ENCODE measurements at places on chromosomes 3 and 15.

DNA sequence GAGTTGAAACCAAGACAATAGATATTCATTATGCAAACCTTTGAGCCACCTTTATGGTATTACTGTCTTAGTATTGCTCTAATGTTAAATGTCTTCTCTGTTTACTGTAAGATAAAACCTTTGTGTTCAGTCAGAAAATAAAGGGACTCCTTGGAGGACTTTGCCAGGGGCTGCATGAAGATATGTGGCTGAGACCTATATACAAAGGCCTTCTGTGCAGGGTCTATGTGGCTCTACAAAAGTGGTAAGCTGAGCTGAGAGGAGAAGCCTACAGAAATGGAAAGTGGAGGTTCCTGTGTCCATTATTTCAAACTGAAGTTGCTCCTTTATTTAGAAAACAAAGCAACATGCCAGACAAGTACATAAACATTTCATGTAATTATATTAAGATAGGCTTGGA lies 131.5 kb downstream of the FNDC3B start:
- no peak for DNase-seq

DNA sequence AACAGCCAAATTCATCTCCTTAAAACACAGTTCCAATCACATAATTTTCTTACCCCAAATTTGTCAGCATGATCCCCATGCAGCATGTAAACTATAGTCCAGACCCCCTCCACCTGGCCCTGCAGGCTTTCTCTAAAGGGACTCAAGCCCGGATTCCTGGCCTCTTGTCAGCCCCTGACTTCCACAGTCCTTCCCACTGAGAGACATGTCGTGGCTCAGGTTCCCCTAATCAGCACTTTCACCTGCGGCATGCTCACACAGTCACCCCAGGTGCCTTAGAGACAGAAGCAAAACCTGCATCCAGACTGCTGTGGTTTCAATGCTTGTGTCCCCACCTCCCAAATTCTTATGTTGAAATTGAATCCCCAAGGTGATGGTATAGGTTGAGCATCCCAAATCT lies 372.7 kb upstream of the ATP10A start:
- no peak for DNase-seq

GRCh38 chr3:118980832-118981231 lies 53.8 kb downstream of the IGSF11 start:
- no peak for DNase-seq

DNA sequence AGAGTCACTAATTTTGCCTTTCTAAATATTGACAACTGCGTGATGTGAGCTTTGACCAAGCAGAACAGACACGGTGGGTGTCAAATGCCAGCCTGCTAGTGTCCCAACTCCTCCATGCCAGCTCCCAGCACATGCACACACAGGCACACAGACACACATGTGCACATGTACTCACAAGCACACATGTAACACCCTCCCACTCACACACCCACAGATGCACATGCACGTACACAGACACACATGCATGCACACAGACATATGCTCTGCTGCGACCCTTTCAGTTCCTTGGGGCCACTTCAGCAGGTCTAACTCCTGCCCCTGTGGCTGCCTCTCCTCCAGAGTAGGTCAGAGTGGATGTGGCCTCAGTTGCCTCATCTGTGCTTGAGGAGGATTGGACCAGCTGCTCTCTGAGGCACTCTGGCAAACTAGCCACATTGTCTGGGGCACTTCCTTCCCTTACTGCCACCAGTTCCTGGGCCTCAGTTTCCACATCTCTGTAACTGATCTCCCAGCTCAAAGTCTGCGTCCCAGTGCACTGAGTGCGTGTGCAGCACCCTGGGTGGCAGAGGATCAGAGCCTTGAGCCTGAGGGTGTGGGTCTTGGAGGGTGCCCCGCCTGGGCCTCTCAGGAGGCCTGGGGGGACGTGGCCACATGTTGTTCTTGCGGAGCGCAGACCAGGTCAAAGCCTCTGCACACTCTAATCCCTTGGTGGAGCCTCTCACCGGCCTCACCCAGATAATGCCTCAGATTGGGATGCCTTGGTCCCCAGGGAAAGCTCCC lies 55.0 kb upstream of the PRR23E start:
- no peak for DNase-seq

- no peak for DNase-seq
Measured at GRCh38 chr3:18369551-18370185, 55.5 kb downstream of the SATB1 start.

GRCh38 chr3:21665444-21666100 lies 85.4 kb downstream of the ZNF385D start:
- no peak for DNase-seq

DNA sequence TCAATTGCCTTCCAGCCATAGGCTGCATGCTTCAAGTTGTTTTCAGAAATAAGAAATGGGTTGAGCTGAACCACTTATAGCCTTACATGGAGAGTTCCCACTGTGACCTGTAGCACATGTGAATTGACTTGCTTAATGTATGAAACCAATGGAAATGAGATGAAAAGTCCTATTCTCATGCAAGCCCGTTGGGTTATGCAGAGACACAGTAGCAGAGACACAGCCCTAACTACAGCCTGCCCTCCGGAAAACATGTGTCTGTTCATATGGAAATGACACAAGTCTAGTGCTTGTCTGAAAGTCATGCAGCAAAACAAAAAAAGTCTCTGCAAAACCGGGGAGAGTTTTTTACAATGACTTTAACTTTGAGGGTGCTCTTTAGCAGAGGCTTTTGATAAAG lies 14.5 kb downstream of the HIGD2B start:
- no peak for DNase-seq

DNA sequence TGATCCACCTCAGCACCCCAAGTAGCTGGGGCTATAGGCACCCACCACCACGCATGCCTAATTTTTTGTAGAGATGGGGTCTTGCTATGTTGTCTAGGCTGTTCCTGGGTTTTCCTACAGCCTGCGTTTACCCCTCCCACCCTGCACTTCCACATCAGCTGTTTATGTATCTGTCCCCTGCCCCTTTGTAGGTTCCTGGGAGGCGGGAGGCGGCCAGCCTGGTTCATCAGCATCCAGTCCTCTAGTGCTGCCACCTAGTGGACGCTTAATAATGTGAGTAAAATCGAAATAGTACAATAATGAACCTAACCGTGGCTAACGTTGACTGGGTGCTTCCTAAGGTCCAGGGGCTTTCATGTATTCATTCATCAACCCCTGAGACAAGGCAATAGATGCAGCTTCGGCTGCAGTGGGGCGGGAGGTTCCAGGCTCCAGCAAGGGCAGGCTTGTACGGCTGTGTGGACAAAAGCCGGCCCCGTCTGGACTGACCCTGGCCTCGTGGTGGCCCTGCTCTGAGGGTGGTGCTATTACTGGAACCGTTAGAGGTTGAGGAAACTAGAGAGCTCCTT lies 1.2 kb upstream of the LCTL start:
- peak; percentile 47 for DNase-seq

DNA sequence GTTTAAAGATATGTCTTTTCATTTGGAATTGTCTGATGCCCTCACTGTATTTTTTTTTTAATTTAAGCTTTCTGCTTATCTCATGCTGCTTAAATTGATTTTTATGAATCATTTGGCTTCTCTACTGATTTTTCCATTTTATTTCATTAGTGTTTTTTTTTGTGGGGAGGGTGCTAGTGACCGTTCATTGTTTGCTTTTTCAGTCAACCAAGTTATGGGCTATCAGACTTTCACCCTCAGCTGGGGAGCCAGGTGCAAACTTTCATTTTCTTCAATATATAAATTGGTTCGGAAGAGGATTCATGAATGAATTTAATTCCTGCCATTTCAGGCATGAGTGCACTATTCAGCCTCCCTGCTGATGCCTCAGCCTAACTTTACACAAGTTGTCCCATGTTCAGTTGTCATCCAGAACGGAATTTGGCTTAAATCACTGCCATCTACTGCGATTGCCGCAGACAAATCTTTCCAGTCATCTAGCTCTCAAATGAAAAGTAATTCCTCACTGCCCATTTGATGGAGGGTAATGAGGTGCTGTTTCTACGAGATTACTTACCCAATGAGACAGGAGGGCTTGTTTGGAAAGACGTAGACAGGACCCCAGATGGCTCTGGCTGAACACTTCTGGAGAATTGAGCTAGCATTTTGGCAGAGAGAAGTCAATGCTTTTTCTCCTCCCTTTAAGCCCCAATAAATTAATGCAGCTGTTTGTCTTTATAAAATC lies 89.9 kb upstream of the RORA start:
- no peak for DNase-seq

GRCh38 chr3:30752970-30753369 lies 141.5 kb downstream of the GADL1 start:
- DNase-seq: peak; percentile 27

DNA sequence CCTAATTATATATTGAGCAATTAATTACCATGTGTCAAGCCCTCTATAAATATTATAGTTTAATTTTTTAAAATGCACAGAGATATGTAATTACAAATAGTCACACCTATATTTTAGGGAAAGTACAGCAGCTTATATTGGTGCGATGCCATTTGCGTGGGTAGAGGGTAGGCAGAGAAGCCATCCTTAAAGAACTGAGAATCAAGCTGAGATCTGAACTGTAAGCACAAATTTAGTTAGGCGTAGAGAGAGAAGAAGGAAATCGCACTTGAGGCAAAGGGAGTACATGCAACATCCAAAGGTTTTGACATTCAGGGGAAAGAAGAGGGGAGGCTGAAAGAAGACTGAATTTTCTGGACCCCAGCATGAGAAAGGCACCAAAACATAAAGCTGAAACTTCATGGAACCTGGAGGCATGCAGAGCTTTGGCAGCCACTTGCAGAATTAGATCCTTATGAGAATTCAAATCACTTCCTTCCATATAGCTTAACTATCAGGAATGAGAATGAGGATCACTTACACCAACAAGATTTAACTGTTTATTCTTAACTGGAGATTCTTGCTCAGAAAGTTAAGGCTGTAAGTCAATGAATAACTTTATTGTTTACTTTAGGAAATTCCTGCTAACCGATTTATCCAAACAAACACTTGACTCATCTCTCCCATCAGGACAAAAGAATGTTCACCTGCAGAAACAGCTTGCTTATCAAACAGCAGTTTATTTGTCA lies 114.3 kb downstream of the TGFBR2 start:
- DNase-seq: peak; percentile 51

- no peak for DNase-seq
Measured at GRCh38 chr3:48130321-48130904, 57.8 kb downstream of the CDC25A start.

DNA sequence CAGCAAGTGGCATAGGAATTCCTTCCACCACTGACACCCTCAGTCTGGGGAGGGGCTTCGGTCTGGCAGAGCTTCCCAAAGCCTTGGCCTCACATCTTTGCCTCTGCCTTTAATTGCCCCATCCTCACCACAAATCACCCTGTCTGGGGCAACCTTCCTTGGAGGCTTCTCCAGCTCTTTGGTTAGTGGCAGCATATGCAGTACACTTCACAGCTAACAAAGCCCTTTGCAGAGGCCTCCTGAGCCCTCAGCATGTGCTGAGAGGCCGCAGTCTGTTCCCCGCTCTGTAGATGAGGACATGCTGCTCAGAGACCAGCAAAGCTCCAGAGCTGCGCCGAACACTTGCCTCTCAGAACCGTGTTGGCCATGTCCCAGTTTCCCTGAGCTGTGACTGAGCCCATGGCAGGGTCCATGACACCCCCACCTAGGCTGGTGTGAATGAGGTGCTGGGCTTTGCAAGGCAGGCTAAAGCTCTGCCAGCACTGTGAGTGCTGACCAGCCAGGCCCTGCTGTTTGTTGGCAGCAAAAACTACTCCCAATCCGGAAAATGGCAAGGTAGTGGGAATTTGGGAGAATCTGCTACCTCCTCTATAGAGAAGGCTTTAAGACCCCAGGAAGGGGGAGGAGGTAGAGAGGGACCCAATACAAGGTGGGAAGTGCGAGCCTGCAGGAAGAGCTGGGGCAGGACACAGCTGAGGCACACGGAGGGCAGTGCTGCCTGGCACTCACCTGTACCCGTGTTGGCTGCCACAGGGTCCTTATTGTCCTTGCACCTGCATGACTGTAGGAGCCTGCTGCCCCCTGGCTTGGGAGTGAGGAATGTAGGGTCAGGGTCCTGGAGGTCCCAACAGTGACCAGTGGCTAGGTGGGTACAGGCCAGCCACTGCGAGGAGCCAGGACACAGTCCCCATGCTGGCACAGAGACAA lies 8.4 kb upstream of the KLF15 start:
- DNase-seq: no peak
